ENCODE measurements at places on chromosomes 4 and X. TPM values are rescaled to one million over a fixed set of nuclear protein-coding genes. Genes with fewer than 3 reads are reported as not detected.

- DNase-seq = no peak
Measured at GRCh38 chr4:55840956-55841355, 12.5 kb upstream of the EXOC1 start.

GRCh38 chrX:155215443-155216178 lies 649 bp upstream of the VBP1 start:
- DNase-seq = no peak

GRCh38 chr4:153161226-153161963 lies 42.8 kb upstream of the TRIM2 start:
- DNase-seq = no peak

DNA sequence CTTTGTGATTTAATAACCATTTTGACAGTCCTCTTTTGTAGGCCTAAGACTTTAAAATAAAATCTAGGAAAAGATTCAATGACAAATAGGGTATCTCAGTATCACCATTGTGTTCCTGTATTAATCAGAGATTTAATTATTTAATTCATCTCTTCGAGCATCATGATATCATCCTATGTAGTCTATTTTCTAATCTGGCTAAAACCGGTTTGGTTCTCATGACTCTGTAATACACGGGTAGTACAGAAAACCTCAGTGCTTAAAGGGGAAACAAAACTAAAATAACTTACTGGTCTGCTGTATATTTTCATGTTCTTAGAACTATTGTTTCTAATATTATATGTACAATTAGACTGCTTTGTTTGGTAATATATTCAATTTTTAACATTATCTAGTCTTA lies 23.7 kb upstream of the FBXW7 start:
- DNase-seq = no peak

DNA sequence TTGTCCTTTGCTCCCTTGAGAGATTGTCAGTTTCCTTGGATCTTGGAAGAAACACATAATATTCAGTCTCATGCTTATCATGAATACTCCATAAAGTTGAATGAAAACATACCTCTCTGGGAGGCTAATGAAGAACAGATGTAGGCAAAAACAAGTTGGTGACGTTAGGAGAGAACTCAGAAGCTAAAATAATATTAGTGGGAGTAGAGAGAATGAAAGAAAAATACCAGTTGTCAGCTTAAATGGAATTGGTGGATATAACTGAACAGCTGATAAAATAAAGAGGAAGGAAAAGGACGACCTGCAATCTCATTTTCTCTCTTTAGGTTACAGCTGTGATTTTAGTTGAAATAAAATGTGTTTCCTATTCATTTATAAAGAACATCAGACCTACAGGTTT lies 124.8 kb downstream of the SNCA start:
- peak; percentile 20 for DNase-seq

DNA sequence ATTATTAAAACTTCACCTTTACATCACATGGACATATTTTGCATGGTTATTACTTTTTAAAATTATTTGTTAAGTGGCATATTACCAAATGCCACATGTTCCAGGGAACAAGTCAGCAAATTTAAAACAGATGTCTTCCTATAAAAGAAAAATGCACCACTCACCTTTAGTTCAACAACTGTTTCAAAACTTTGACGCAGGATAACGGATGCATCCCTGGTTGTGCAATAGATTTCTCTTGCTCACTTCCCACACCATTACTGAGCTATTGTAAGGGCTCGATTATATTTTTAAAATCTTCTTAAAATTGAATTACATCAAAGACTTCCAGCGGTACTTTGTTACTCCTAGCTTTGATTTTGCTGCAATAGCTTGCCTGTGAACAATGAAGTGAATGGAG lies 93.0 kb upstream of the ARHGAP24 start:
- DNase-seq = no peak

DNA sequence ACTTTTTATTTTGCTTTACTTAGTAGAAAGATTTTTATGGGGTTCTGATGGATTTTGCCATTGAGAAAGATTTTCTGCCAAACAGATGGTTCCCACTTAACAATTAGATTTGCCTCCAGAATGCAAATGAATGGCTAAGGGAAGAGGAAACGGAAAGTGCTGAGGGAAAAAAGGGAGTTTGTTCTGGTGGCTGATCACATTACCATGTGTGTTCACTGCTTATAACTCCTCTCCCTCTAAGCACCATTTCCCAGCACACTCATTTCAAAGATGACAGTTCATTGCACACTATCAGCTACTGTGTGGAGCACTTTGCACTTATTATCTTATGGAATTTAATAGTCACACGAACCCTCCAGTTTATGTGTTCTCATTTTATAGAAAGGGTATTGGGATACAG lies 68.0 kb upstream of the GRID2 start:
- no peak for DNase-seq

- DNase-seq = peak; percentile 48
Measured at GRCh38 chr4:158253350-158253980, 43.2 kb downstream of the TMEM144 start.

- no peak for DNase-seq
Measured at GRCh38 chr4:54548098-54548620, 109.6 kb upstream of the KIT start.

DNA sequence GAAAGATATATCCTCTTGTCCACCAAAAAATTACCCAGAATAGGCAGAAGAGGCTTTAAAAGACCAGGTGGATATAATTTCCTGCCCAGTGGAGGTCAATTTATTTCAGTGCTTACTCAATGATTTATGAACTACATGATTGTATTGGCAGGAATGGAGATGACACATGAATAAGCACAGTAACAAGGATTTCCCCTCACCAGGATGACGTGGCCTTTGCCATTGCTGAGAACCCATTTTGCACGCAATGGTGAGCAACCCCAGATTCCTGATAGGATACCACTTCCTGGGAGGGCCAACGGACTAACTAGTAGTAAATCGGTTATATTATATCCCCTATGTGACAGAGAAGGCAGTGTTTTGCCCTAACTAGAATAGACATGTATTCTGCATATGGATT lies 11.6 kb upstream of the TTC29 start:
- no peak for DNase-seq

DNA sequence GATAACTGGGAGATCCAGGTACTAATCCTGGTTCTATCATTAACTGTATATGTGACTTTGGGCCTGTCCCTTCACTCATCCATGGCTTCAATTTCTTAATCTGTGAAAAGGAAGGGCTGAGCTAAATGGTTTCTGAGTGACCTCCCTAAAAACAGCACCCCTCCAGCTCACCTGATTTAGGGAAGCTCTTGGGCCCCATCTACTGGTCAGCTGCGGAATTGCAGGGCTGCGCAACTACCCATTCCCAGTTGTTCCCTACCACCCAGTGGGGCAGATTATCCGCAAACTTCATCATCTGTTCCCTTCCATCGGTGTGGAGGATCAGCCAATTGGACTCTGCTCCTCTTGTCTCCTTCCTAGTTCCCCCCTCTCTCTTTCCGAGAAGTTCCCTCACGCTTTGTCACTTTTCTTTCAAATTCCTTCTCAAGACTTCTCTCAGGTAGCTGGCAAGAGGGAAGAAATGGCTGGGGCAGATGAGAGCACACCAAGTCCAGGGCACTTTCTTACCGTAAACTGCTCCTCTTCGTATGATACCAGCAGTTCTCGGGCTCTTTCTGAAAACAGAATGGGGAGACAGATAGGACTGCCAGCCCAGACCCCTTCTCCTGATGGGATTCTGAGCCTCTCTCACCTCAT lies 5.8 kb downstream of the LAS1L start:
- DNase-seq = peak; percentile 74

DNA sequence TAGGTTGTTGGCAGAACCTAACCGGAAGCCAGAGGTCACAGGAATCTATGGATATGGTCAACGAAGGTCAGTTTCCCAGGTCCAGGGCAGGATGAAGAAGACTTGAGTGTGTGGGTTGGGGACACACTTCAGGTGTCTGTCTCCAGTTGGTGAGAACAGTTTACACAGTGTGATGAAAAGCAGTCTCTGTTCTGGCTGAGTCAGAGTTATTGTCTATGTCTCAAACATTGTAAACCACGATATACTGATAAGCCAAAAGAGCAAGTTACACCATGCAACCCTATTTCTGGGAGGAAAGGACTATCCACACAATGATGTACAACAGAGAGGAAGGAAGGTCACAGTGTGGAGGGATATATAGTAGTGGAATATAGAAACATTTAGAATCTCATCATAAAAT lies 187.1 kb upstream of the C1QTNF7 start:
- DNase-seq = no peak

DNA sequence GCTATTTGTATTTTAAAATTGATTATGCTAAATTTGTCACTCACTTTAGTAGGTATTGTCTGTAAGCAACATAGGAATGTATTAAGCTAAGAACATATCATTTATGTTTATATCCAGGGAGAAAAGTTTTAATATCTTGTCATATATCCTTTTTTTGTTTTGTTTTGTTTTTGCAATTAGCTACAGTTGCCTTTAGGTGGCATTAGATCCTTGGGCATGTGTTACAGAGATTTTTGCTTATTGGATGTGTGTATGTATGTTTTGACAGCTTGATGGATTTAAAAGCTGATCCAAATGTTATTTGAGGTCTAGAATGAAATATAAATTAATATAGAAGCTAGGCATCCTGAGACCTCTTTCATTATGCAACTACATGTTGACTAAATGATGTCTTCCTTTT lies 36.1 kb upstream of the OTUD4 start:
- DNase-seq = peak; percentile 13

DNA sequence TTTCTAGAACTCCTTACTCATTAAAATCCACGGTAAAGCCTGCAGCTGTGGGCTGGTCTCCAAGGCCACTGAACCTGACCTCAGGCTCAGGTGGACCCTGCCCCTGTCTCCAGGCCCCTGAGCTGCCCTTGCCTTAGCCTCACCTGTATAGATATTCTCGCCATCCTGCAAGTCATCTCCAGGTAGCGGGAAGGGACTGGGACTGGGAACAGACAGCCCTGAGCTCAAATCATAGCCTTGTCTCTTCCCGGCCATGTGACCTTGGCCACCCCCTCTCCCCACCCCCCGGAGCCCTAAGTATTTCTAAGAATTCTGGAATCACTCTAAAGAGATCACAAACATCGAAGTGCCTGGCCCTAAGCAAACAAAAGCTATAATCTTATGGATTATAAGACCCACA lies 17.7 kb downstream of the ABLIM2 start:
- DNase-seq = no peak

- no peak for DNase-seq
Measured at GRCh38 chrX:128035318-128035717, 16.9 kb downstream of the ACTRT1 start.

DNA sequence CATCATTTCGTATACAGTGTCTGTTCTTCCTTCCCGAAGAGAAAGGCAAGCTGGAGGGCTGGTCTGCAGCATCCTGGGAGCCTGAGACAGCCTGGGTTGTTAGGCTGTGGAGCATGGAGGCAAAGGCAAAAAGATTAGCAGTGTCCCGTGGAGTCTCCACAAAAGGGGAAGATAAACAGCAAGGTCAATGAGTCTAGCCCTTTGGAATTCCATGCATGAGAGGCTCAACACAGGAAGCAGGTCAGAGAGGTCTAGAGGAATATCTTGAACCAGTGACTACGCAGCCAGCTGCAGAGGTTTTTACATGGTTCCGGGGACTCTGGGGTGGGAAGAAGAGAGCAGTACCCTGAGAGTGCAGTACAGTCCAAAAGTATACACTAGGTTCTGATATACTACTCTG lies 12.2 kb upstream of the MCF2 start:
- no peak for DNase-seq

- no peak for DNase-seq
Measured at GRCh38 chr4:136246876-136247275, 1285.4 kb downstream of the PCDH18 start.

GRCh38 chr4:3044870-3045819 lies 29.2 kb downstream of the HTT-AS start:
- DNase-seq = no peak

DNA sequence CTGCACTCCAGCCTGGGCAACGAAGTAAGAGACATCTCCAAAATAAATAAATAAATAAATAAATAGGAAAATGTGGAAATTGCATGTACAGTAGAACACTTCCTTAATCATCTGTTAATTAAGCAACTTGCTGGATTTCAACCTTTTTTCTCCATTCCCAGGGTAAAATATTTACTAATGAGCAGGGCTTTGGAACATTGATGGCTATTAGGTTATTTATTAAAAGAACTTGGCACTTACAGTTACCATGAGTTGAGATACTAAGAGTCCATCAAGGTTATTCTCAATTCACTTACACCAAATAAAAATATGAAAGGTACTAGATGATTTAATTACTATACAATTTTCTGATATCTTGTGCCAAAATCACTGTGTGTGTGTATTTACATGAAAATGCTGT lies 607.1 kb downstream of the PCDH18 start:
- no peak for DNase-seq

DNA sequence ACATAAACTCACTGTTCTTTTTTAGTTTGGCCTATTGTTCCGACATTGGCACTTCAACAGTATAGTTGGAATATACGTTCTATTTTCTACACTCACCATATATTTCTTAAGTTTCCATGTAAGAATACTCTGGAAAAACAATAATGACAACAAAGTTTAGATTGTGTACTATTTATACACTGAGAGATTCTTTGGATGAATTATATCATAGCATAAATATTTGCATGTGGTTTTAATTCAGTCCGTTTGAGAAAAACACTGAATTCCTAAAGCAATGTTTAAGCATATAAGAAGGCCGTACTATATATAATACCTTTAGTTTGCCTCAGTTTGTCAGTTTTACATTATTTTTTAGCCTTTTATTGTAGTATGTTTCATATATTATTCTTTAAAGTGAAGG lies 82.4 kb downstream of the RAP1GDS1 start:
- no peak for DNase-seq

DNA sequence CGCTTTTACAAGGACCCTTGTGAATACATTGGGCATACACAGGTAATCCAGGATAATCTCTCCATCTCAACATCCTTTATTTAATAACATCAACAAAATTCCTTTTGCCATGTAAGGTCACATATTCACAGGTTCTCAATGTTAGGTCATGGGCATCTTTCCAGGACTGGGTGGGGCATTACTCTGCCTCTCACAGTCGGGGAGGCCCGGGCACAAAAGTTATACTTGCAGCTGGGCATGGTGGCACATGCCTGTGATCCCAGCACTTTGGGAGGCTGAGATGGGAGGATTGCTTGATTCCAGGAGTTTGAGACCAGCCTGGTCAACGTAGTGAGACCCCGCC lies 93.7 kb upstream of the AP1S2 start:
- DNase-seq = no peak

DNA sequence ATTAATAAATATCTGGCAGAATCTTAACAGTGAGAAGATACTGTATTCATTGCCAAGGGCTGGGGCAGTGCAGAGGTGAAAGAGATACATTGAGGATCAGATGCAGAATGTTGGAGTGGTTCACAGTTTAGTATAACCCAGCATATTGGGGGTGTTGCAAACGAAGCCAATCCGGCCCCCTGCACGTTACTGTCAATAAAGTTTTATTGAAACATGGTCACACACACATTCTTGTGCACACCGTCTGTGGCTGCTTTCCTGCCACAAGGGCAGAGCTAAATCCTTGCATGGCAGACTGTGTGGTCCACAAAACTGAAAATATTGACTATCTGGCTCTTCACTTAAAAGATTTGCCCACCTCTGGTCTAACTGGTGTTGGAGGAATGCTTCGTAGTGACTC lies 119.7 kb downstream of the SHOX start:
- no peak for DNase-seq

Gene SSX1
- polyA plus RNA-seq = not detected

Gene SOD3
- polyA plus RNA-seq = 12.0 TPM

Gene CT45A10
- not detected for polyA plus RNA-seq

Gene SPP1
- polyA plus RNA-seq = 0.82 TPM

Gene SLC9B1
- 0.21 TPM for polyA plus RNA-seq

Gene LUZP4
- not detected for polyA plus RNA-seq

Gene FGFBP2
- polyA plus RNA-seq = 0.62 TPM

Gene SASH3
- not detected for polyA plus RNA-seq

Gene FAM199X
- 3.2 TPM for polyA plus RNA-seq

Gene NOX1
- not detected for polyA plus RNA-seq

Gene CT47B1
- polyA plus RNA-seq = not detected

Gene CYTL1
- polyA plus RNA-seq = 3.0 TPM

All from SK-N-SH (cell line).